ENCODE measurements at places on chromosomes 5 and 9. TPM values are rescaled to one million over a fixed set of nuclear protein-coding genes. Genes with fewer than 3 reads are reported as not detected.

DNA sequence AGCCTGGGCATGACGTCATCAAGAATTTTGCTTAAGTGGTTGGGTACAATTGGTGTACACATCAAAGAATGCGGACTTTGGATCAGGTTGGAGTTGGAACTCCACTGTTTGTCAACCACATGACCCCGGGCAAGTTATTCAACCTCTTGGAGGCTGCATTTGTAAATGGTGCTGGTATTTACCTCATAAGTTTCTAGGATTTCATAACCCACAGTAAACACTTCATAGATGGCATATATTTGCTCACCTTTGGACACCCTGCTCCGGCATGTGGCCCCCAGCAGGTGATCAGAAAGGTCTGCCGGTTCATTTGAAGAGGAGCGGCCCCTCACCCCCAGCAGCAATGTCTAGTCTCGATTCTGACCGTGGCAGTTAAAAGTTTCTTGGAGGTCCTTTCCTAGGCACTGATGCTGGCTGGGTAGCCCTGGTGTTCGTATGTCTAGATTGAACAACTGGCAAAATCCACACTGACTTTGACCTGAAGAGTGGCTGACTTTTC is 60.6 kb downstream of the IL6ST start:
- H3K4me3 ChIP-seq = no peak overlapping the region
- H3K36me3 ChIP-seq = no peaks in the 10 kb centered on the region
- H3K27me3 ChIP-seq = no peaks in the 10 kb centered on the region
- H3K27ac ChIP-seq = no peak overlapping the region
- DNase-seq = no peak

AIF1L gene
- 87.8 TPM for total RNA-seq

PRRT1B gene
- total RNA-seq = not detected

DNA sequence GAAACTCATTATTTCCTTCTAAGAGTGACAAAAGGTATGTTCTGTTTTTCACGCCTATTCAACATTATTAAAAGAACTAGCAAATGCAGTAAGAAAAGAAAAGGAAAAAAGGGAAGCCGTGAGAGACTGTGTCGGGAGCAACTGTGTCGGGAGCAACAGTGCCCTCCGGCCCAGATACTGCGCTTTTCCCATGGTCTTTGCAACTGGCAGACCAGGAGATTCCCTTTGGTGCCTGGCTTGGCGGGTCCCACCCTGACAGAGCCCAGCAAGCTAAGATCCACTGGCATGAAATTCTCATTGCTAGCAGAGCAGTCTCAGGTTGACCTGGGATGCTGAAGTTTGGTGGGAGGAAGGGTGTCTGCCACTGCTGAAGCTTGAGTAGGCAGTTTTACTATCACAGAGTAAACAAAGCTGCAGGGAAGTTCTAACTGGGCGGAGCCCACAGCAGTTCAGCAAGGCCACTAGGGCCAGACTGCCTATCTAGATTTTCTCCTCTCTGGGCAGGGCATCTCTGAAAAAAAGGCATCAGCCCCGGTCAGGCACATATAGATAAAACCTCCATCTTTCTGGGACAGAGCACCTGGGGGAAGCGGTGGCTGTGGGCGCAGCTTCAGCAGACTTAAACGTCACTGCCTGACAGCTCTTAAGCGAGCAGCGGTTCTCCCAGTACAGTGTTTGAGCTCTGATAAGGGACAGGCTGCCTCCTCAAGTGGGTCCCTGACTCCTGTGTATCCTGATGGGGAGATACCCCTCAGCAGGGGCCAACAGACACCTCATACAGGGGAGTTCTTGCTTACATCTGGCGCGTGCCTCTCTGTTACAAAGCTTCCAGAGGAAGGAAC is 1237.4 kb upstream of the CDH18 start:
- DNase-seq = no peak
- no peak overlapping the region for H3K4me3 ChIP-seq

GRCh38 chr9:38205279-38205678 is 136.3 kb upstream of the SHB start:
- peaks cover 9% of the 10 kb centered on the region for H3K4me1 ChIP-seq
- no peak overlapping the region for H3K27ac ChIP-seq
- no peaks in the 10 kb centered on the region for H3K36me3 ChIP-seq
- H3K27me3 ChIP-seq = peaks cover 46% of the 10 kb centered on the region

- no peak overlapping the region for H3K27ac ChIP-seq
- peaks cover 33% of the 10 kb centered on the region for H3K36me3 ChIP-seq
- no peaks in the 10 kb centered on the region for H3K27me3 ChIP-seq
- DNase-seq = no peak
- peaks cover 24% of the 10 kb centered on the region for H3K4me1 ChIP-seq
- no peak overlapping the region for H3K4me3 ChIP-seq
Observed at GRCh38 chr5:160039810-160040470, 31.0 kb downstream of the TTC1 start.

IL5 gene
- total RNA-seq = not detected

TRIM36 gene
- 10.1 TPM for total RNA-seq

GRCh38 chr5:172245046-172245445 is 38.5 kb downstream of the UBTD2 start:
- H3K27me3 ChIP-seq = no peaks in the 10 kb centered on the region
- H3K36me3 ChIP-seq = no peaks in the 10 kb centered on the region
- H3K4me3 ChIP-seq = no peak overlapping the region
- H3K4me1 ChIP-seq = no peaks in the 10 kb centered on the region
- H3K27ac ChIP-seq = peak overlapping the region; percentile 22
- no peak for DNase-seq

DNA sequence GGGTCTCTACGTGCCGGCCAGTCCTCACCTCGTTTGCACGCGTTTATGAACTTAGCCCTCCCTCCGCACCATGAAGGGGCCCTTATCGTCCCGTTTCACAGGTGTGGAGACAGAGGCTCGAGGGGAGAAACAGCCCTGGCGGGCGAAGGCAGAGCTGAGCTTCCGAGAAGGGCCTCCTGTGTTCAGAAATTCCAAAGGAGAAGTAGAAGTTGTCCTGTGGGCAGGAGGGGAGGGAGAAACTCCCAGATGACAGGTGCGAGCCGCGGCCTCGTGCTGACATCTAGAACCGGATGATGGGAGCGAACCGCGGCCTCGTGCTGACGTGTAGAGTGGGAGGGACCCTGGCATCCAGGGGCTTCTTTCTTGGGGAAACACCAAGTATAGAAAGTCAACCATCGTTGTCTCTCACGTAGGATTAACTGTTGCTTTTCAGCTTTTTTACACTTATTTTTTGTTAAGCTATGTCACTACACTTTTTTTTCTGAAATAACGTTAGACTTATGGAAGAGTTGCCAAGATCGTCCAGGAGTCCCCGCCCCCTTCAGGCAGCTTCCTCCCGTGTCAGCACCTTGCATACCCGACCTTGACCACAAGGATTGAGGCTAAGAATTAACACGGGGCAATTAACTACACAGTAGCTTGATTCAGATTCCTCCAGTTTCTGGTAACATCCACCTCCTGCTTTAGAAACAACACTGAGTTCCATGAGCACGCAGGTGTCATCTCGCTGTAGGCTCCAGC is 42.8 kb upstream of the NKD2 start:
- no peak for DNase-seq
- no peak overlapping the region for H3K4me3 ChIP-seq
- H3K36me3 ChIP-seq = no peaks in the 10 kb centered on the region
- no peaks in the 10 kb centered on the region for H3K27me3 ChIP-seq
- H3K27ac ChIP-seq = no peak overlapping the region

GRCh38 chr5:125476901-125477585 is 730.6 kb upstream of the ZNF608 start:
- no peaks in the 10 kb centered on the region for H3K36me3 ChIP-seq
- H3K27ac ChIP-seq = no peak overlapping the region
- no peaks in the 10 kb centered on the region for H3K4me1 ChIP-seq
- H3K4me3 ChIP-seq = no peak overlapping the region
- no peak for DNase-seq

AQP7 gene
- total RNA-seq = not detected

PRDM9 gene
- total RNA-seq = not detected

- no peak overlapping the region for H3K27ac ChIP-seq
- no peaks in the 10 kb centered on the region for H3K4me1 ChIP-seq
- H3K4me3 ChIP-seq = no peak overlapping the region
- H3K36me3 ChIP-seq = no peaks in the 10 kb centered on the region
Observed at GRCh38 chr5:118967059-118967508, 21.3 kb downstream of the DTWD2 start.

- DNase-seq = no peak
- H3K4me1 ChIP-seq = peaks cover 25% of the 10 kb centered on the region
- H3K36me3 ChIP-seq = no peaks in the 10 kb centered on the region
- H3K27me3 ChIP-seq = no peaks in the 10 kb centered on the region
- H3K4me3 ChIP-seq = no peak overlapping the region
- no peak overlapping the region for H3K27ac ChIP-seq
Observed at GRCh38 chr5:114377946-114378345, 16.1 kb downstream of the KCNN2 start.

GRCh38 chr5:21765406-21765805 is 1087.7 kb downstream of the CDH12 start:
- H3K27me3 ChIP-seq = no peaks in the 10 kb centered on the region
- no peaks in the 10 kb centered on the region for H3K4me1 ChIP-seq
- no peak overlapping the region for H3K27ac ChIP-seq
- H3K4me3 ChIP-seq = no peak overlapping the region
- no peak for DNase-seq

DNA sequence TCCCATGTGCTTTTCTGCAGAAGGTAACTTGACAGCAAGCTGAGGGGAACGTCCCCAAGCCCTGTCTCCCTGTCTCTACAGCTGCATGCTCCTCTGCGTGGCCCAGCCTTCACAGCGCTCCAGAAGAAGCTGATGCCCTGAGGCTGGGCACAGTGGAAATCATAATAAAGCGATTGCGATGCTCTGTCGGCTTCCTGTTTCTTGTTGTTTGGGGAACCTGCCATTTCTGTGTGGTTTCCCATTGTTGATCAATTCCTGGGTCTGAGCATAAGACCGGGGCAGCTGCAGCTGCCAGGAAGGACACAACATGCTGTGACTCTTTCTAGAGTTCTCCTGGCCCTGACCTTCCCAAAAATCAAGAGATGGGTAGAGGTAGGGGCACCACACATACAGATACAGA is 7.2 kb upstream of the DNAJB5 start:
- H3K27me3 ChIP-seq = no peaks in the 10 kb centered on the region
- DNase-seq = no peak
- no peak overlapping the region for H3K4me3 ChIP-seq
- H3K27ac ChIP-seq = no peak overlapping the region
- H3K4me1 ChIP-seq = peaks cover 8% of the 10 kb centered on the region
- no peaks in the 10 kb centered on the region for H3K36me3 ChIP-seq

CCNI2 gene
- total RNA-seq = 0.74 TPM

CYFIP2 gene
- 78.4 TPM for total RNA-seq

- no peaks in the 10 kb centered on the region for H3K36me3 ChIP-seq
- peaks cover 2% of the 10 kb centered on the region for H3K4me1 ChIP-seq
Observed at GRCh38 chr9:114960276-114960675, 29.9 kb upstream of the TNFSF8 start.

OR4F3 gene
- total RNA-seq = not detected

- H3K4me1 ChIP-seq = peaks cover 52% of the 10 kb centered on the region
- DNase-seq = peak; percentile 69
- H3K4me3 ChIP-seq = no peak overlapping the region
- peak overlapping the region; percentile 79 for H3K27ac ChIP-seq
- peaks cover 20% of the 10 kb centered on the region for H3K36me3 ChIP-seq
Observed at GRCh38 chr9:122252796-122253195, 11.8 kb downstream of the RBM18 start.

IRX2 gene
- total RNA-seq = 25.3 TPM

DNA sequence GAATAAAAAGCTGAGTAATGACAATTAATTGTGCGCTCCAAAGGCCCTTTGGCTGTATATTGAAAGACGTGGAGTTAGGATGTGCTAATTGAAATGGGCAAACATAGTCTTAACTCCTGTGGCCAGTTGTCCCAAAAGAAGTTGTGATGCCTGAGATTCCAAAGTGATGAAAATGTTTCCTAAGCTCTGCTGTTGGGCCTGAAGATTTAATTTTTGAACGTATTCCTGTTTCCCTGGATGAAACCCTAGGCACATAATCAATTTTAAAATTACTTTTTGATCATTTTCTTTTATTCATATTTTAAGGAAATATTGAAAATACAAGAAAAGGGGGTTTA is 87.9 kb downstream of the PRDM6 start:
- DNase-seq = no peak
- H3K27ac ChIP-seq = no peak overlapping the region
- no peaks in the 10 kb centered on the region for H3K36me3 ChIP-seq
- H3K27me3 ChIP-seq = no peaks in the 10 kb centered on the region
- peaks cover 22% of the 10 kb centered on the region for H3K4me1 ChIP-seq
- H3K4me3 ChIP-seq = no peak overlapping the region

SEMA4D gene
- 48.0 TPM for total RNA-seq

- DNase-seq = peak; percentile 11
- no peaks in the 10 kb centered on the region for H3K36me3 ChIP-seq
- peaks cover 100% of the 10 kb centered on the region for H3K27me3 ChIP-seq
- no peak overlapping the region for H3K27ac ChIP-seq
Observed at GRCh38 chr9:21265421-21266189, 25.8 kb upstream of the IFNA14 start.

NEUROG1 gene
- total RNA-seq = not detected

CDC20B gene
- total RNA-seq = not detected

- no peak for DNase-seq
- H3K4me1 ChIP-seq = no peaks in the 10 kb centered on the region
- no peak overlapping the region for H3K27ac ChIP-seq
- no peaks in the 10 kb centered on the region for H3K36me3 ChIP-seq
- H3K4me3 ChIP-seq = no peak overlapping the region
Observed at GRCh38 chr5:136007271-136007670, 21.5 kb upstream of the TGFBI start.

INSL4 gene
- not detected for total RNA-seq

DNA sequence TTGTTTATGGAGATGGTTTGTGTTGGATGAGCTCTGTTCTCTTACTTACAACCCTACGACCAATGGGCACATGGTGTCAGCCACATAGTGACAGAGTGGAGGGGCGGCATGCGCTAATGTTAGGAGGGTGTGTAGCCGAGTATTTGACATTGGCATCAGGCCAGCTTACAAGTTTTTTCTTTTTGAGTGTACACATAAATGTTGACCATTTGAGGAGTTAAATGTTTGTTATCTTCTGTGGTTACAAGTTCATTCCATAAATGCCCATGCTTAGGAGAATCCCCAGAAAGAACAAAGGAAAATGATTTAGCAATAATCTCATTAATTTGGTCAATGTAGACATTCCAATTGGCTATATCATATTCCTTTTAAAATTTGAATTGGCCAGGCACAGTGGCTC is 180.1 kb upstream of the ELL2 start:
- H3K27me3 ChIP-seq = no peaks in the 10 kb centered on the region
- peaks cover 30% of the 10 kb centered on the region for H3K4me1 ChIP-seq
- H3K36me3 ChIP-seq = no peaks in the 10 kb centered on the region
- H3K4me3 ChIP-seq = no peak overlapping the region

- peak; percentile 46 for DNase-seq
- peaks cover 48% of the 10 kb centered on the region for H3K4me1 ChIP-seq
- peak overlapping the region; percentile 98 for H3K27ac ChIP-seq
- no peak overlapping the region for H3K4me3 ChIP-seq
- H3K36me3 ChIP-seq = no peaks in the 10 kb centered on the region
Observed at GRCh38 chr5:59125011-59125961, 542.4 kb downstream of the RAB3C start.

DNA sequence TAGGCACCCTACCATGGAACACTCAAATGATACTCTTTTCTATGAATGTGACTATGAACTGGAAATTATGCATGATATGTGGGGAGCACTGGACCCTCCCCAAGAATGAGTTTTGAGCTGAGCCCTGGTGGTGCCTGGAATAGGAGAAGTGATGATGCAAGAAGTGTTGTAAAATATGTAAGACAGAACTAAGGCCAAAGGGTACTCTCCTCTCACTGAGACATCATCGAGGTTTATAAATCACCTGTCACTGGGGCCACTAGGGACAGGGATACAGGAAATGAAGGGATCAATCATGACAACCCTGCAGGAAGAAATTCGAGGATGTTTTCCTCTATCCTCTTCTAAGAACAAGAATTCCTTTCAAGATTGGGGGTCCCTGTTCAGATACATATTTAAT is 45.4 kb downstream of the PCSK1 start:
- peaks cover 16% of the 10 kb centered on the region for H3K4me1 ChIP-seq
- DNase-seq = no peak
- no peaks in the 10 kb centered on the region for H3K27me3 ChIP-seq
- H3K36me3 ChIP-seq = no peaks in the 10 kb centered on the region

Measured in GM23338 (cell line).